ENCODE measurements at places on chromosomes 6 and 20.
A peak's percentile ranks its signal among the peaks of the same experiment; 100 is the strongest.

DNA sequence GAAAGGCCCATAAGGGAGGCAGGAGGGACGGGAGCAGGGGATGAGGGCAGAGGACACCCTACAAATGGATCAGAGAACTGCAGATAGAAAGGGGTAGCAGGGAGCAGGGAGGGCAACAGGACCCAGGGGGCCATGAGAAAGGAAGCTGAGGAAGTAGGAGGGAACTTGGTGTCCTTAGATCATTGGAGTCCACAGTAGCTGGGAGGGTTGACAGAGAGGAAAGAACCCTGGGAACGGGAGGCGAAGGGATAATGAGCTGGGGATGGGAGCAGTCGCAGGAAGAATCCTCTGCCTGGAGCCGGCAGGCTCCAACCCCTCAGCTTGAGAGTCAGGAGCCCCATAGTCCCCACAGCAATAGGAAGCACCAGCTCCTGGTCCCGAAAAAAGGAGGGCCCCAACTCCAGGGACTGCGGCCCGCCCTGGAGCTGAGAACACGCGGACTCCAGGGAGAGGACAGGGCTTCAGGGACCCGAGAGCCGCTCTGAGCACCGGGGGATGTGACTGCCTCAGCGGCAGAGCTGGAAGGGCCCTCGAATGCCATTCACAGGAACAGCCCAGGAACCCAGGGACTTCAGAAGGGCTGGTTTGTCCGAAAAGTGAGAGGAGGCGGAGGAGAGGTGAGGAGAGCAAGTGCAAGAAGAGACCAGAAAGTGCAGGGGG lies 32.7 kb downstream of the HLA-A start:
- DNase-seq: no peak

DNA sequence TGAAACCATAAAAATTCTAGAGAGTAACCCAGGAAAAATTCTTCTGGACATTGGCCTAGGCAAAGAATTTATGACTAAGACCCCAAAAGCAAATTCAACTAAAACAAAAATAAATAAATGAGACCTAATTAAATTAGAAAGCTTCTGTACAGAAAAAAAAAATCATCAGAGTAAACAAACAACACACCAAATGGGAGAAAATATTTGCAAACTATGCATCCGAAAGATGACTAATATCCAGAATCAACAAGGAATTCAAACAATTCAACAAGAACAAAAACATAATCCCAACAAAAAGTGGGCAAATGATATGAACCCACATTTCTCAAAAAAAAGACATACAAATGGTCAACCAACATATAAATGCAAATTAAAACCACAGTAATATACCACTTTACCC lies 242.6 kb upstream of the CDYL start:
- DNase-seq: peak; percentile 64

DNA sequence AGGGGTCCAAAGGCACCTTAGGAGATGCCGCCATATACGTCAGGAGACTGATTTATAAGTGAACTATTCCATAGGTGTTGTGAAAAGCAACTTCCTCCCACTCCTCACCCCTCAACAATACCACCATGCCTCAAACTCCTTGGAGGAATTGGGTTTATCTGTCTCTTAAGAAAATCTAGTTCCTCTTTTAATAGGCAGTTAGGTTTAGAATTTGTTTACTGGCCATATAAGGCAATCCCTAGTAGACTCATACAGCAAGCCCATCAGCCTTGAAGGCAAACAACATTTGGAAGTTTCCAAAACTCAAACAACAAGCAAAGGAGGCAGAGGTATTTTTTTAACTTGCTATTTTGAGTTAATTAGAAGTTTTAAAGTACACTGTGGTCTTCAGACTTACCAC lies 66.1 kb downstream of the PRND start:
- no peak for DNase-seq

DNA sequence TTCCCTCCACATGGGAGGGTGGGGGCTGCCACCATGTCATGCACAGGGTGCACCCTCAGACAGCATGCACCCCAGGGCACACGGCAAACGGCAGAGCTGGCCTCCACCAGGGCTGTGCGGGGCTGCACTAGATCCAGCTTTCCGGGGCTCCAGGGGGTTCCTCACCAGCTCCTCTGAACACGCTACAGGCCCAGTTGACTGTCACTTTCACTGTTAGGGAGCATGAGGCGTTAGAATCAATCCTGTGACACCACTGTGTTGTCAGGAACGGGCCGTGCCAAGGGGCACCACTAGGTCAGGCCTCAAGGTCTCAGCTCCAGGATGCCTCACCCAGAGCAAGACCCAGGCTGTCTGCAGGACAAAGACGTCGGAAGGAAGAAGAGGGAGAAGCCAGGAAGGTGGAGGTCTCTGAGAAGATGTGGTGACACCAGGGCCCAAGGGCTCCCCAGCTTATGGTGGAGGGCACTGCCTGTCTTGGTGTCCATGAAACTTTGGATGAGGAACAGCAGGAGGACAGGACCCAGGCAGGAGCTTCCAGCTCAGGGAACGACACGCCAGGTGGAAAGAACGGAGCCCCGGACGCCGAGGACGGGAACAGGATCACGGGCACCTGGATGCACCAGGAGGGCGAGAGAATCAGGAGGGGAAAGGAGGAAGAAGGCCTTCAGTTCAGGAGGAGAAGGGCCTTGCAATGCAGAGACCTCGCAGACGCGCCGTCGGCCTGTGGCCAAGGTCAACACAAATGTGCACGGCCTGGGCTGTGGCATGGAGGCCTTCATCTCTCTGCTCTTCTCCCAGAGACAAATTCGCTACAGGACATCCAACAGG lies 49.5 kb downstream of the YTHDF1 start:
- DNase-seq: no peak

DNA sequence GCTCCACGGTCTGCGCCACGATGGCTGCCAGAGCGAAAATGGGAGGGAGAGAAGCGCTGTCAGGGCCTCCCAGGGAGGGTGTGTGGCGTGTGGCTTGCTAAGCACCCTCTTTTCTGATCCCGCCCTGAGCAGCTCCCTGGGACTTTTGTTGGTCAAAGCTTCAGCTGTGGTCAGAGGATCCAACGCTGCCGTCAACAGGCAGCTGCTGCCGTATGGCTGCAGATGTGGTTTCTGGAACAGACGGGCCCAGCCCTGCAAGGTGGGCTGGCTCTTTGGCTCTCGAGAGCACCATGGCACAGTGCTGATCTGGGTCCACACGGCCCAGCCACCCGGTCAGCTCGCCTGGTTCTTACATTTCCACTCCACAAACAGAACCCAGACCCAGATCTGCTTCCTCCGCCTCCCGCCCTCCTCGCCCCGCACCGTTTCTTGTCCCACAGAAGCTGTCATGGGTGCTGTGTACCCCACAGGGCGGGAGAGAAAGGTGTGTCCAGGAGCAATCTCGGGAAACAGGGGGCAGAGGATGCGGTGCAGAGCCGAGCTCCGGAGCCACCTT lies 86.0 kb upstream of the BHLHE23 start:
- no peak for DNase-seq

GRCh38 chr6:25629198-25629576 lies 22.8 kb upstream of the SCGN start:
- DNase-seq: no peak

DNA sequence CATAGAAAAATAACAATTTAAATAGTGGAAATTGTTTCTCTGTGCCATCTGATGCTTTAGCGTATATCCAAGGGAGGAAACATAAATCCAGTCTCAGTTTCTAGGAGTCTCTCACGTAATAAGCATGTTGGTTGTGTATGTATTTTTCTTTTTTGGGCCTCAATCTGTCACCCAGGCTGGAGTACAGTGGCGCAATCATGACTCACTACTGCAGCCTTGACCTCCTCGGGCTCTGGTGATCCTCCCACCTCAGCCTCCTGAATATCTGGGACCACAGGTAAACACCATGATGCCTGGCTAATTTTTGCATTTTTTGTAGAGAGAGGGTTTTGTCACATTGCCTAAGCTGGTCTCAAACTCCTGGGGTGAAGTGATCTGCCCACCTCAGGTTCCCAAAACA lies 78.6 kb upstream of the PLN start:
- DNase-seq: no peak

DNA sequence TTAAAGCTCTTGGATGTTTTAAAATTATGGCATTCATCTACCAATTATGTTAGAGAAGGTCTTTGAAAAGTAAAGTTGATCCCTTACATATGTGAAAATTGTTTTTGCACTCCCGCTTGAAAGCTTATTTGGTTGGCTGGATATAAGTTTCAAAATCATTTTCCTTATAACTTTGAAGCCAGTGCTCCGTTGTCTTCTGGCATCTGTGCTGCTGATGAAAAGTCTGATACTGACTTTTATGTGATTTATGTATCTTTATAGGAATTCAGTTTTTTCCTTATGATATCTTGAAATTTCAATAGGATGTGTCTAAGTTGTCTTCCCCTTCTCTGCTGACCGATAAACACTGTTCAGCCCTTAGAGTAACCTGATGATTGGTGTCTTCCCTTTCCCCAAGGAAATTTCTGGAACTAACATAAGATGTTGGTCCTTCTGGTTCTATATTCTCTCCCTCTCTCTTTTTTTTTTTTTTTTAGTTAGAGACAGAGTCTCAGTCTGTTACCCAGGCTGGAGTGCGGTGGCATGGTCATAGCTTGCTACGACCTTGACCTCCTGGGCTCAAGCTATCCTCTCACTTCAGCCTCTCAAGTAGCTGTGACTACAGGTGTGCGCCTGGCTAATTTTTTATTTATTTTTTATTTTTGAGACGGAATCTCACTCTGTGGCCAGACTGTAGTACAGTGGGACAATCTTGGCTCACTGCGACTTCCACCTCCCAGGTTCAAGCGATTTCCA lies 12.7 kb downstream of the PANK2 start:
- no peak for DNase-seq

DNA sequence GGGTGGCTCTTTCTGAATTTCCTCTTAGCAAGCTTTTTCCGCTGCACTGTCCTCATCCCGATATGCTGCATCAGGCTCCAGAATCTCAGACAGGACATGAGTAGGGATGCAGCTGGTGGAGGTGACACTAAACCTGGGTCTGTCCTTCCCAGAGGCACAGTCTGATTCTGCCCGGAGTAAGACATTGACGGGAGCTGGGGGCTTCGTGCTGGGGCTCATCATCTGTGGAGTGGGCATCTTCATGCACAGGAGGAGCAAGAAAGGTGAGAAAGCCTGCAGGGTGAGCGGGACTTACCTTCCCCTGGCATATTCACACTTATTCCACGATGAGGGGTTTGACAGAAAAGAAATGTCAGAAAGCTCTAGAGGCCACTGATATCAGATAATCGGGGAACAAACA lies 9.8 kb downstream of the HLA-DPB1 start:
- no peak for DNase-seq

DNA sequence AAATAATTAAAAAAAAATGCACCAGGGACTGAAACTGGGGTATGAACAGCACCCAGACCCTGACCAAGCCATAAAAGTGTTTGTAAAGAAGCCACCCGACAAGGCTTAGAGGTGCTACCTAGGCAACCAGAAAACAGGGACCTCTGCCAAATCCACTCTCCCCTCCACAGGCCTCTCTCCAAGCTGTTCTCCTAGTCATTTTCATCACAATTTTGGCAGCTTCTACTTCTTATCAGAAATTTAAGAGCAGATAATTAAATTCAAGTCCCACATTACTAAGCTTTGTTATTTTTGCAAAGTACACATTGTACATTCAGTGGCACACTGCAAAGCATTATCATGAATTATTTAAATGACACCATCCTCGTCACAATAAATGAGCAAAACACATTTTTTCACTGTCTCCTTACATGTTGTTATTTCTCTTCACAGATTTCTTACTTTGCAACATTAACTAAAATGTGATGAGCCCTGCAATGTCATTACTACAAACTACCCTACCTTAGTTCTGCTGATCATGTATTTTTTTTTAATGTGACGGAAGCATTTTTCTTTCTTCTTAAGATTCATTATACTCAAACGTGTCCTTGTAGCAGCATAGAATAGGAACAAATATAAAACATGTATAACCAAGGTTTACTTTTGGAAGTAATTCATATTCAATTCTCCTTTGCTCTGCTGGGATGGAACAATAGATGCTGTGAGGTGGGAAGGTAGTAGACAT lies 38.1 kb downstream of the ECT2L start:
- no peak for DNase-seq

GRCh38 chr6:148967541-148967956 lies 220.7 kb downstream of the UST start:
- no peak for DNase-seq

DNA sequence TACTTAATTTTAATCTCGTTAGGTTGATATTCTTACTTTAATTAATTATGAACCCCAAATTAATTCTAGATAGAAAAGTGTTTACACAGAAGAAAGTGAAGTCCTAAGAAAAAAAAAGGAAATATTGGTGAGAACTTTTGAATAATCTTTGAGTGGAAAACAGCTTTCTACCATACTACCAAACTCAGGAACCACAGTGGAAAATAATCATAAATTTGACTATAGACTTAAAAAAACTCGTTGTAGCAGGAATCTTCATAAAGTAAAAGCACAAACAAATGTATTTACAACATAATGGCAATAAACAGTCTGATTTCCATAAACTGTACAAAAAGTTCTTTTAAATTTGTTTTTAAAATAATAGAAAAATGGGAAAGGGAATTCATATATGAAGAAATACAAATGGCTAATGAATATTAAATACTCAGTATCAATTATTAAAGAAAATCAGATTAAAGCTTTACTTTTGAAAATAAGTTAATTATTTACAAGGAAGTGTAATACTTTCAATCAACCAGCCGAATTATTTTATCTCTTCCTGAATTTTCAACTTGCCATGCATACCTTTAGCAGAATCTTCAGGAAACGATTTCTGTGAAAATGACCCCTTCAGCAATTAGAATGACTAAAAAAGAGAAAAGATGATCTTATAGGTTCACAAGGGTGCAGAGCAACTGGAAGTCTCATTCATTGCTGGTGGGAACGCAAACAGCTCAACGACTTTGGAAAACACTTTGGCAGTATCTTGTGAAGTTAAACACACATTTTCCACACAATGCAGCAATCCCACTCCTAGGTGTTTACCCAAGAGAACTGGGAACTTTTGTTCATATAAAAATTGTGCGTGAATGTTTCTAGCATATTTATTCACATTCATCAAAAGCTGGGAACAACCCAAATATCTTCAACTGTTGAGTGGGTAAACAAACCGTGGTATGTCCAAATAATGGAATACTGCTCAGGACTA lies 38.5 kb upstream of the BMP6 start:
- DNase-seq: no peak

- no peak for DNase-seq
These were observed 40.7 kb downstream of the PREX1 start for GRCh38 chr20:48786951-48787705.

DNA sequence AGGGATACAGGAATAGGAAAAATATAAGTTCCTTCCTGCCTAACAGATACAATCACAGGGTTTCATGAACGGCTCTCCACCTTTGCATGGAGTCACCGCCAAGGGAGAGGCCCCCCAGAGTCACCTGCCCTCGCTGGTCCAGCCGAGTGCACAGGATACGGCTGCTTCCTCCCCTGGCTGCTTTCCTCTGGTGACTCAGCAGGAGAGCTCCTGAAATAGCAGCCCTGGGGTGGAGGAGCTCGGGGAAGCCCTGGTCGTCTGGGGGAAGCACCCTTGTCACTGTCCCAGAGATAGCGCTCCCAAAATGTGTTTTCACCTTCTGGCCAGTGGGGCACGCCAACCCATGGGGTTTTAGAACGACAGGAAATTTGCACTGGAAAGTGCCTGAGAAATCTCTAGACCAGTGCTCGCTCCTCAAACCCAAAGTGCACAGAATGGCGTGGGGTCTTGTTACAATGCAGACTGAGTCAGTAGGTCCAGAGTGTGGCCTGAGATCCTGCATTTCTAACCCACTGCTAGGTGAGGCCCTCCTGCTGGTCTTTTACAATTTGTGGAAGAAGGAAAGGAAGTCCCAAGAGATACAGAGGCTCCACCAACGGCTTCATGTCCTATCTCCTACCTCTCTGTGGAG lies 35.9 kb upstream of the FAM50B start:
- DNase-seq: peak; percentile 44

GRCh38 chr6:11346516-11346915 lies 114.0 kb upstream of the NEDD9 start:
- DNase-seq: no peak

- no peak for DNase-seq
These were observed 340.2 kb downstream of the HACE1 start for GRCh38 chr6:104519566-104519965.
